OCI-M1 (cell line): ENCODE measurements at places on chromosomes 2 and 18.

DNA sequence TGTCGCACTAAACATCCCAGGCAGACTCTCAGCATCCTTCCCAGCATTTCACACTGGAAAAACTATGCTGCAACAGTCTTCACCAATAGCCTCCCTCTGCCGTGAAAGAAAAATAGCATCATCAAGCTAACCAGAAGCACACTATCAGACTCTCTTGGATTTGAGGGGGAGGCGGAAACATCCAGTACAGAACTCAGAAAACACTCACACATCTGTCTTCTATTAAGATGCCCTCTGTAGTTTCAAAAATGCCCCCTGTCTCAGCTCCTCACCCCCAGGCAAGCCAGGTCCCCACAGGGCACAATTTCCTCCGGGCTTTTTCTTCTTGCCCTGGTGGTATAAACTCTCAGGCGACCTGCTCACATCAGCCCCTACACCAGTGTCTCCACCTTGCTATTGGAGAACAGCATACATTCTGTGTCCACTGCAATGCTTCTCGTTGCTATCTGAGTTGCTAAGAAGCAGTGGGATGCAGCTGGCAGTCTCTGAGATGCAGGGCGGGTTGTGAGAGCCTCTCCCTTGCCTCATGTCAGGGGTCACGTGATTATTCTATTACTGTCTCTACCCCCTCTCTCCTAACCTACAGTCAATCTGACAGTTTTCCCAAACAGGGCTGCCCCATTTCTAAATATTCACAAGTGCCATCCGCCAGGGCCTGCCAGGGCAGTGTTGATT lies 189.9 kb downstream of the INO80D start:
- DNase-seq, result no peak

- peak; percentile 37 for DNase-seq
These were observed 142.7 kb downstream of the SCG2 start for GRCh38 chr2:223459328-223459939.

DNA sequence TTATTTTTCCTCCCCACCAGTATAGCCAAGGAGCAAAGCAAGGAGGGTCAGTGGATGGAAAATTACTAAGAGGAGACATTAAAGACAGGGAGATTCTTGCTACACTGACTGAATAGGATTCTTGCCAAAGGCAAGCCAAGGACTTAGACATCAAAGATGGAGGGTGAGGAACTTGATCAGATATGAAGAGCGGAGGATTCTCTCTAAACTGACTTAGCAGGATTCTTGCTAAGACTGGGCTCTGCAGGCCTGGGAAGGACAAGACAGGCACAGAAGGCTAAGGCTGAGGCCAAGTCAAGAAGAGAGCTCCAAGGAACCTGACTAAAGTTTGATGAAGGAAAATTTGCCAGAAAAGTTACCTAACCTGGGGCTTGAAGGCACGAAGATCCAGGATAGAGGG lies 143.9 kb upstream of the RMP24 start:
- no peak for DNase-seq

DNA sequence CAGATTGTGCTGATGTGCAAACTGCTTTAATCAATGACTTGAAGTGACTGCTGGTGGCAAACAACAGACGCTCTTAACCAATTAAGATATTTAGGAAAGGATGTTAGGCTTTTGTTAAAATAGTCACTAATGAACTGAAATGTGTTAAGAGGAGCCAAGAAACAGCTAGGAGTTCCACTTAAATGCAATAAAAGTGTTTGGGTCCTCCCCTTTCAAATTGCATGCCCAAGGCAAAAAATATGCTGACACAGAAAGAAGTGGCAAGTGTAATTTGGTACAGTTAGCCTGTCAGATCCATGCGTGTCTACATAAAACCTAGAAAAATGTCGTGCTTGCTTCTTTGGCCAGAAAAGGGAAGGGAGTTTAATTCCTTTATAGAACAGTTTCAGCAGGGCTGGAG lies 61.9 kb downstream of the XRCC5 start:
- no peak for DNase-seq

DNA sequence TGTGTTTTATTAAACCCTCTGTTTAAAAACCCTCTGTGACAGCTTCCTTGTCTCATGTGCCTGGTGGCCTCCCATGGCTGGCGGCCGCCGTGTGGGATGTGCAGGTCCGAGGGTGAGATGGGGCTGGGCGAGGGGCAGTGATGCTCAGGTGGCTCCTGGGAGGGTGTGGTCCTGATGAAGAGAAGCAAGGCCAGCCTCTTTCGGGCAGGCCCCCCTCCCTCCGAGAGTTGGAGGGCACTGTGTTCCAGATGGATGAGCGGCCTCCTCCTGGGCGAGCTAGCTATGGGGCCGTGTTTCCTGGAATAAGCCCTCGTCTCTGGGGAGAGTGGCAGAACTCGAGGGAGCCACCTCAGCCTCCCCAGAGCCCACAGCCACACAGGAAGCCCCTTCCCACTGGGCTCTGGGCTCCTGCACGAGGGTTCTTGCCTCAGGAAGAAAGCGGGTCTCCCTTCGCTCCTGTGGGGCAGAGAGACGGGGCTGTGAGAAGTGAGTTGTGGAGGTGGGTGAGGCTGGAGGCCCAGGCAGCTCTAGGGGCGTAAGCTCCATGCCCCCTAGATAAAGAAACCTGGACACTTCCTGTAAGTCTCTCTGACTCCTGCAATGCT lies 72.1 kb downstream of the ASB1 start:
- DNase-seq, result no peak

- DNase-seq, result no peak
These were observed 20.0 kb downstream of the EMX1 start for GRCh38 chr2:72937356-72937669.
